Stimulated activated CD8-positive, alpha-beta memory T cell treated with anti-CD3 and anti-CD28 coated beads, Interleukin-15, amount 100 ng/mL, for 1 hour (primary cell): ENCODE measurements at places on chromosomes 13 and 19.

DNA sequence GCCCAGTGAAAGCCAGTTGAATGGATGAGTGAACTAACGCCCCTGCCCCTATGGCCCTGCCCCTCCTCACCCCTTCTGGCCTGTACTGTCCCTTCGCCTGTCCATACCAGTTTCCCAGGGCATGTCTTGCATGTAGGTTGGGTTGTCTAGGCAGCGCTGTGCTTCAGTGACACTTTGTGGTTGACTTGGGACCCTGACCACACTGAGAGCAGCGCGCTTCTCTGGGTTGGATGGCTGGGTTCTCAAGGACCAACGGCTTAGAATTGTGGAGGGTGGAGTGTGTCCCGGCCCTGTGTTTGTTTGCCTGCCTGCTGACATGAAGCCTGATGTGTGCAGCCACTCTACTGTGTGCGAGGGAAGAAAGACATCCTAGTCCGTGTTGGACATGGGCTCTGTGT lies 15.8 kb downstream of the GATAD2A start:
- DNase-seq = no peak

DNA sequence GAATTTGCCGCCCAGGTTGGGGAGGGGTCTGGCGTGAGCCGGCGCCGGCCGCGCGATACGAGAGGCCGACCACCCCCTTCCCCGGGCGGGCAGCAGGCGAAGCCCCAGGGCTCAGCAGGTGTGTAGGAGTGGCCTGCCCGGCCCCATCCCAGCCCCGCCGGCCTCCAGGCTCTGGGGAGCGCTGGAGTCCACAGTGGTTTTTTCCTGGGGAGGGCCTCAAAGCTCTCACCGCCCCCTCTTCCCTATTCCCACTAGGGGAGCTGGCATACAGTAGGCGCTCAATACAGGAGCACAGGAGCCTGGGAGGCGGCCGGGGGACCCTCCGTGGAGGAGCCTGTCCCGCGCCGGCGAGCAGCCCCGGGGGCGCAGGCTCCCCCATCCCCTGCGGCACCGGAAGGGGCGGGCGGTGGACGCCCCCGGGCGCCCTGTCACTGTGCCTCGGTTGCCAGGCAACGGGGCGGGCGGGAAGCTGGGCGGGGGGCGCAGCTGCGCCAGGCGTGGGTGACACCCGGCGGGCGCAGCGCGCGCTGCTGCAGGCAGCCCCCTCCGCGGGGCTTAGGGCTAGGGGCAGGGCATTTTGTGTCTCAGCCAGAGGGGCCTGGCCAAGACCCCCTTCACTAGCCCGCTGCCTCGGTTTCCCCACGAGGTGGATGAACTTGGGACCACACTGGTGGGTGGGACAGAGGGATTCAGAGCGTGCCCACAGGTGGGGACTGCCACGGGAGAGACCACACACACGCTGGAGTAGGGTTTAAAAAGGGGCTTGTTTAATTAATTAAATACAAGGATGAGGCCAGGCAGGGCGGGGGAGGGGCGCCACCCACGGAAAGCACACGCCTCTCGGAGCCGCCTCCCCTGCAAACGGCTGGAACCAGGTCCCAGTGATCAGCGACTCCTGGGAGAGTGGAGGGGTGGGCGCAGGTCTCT lies 3.6 kb upstream of the REXO1 start:
- no peak for DNase-seq

DNA sequence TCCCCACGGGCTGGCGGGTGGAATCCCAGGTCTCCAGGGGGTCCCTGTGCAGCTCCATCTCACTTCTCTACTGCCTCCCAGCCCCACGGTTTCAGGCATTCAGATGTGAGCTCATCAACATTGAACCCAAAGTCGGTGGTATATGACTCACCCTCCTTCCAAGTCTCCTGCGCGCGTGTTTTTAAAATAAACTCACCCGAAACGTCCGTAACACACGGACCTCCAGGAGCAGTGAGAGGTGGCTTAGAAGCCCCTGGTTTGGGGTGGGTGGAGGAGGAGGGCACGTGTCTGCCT lies 14.0 kb upstream of the CRTC1 start:
- no peak for DNase-seq

DNA sequence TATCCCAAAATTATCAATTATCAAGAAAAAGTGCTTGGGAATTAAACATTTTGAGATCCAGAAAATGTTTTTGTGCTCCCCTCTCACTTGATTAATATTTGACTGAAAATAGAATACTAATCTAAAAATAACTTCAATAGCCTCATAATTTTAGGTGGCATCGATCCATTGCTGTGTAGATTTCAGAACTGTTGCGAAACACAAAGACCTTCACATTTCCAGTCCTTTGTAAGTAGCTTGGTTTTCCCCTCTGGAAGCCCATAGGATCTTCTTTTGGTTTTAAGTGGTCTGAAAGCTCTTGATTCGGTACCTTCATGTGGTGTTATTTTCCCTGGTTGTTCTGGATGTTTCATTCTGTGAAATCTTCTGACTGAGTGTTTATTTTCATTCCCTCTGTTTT lies 176.5 kb downstream of the NUFIP1 start:
- no peak for DNase-seq

GRCh38 chr19:10724573-10725071 lies 6.7 kb downstream of the DNM2 start:
- no peak for DNase-seq

DNA sequence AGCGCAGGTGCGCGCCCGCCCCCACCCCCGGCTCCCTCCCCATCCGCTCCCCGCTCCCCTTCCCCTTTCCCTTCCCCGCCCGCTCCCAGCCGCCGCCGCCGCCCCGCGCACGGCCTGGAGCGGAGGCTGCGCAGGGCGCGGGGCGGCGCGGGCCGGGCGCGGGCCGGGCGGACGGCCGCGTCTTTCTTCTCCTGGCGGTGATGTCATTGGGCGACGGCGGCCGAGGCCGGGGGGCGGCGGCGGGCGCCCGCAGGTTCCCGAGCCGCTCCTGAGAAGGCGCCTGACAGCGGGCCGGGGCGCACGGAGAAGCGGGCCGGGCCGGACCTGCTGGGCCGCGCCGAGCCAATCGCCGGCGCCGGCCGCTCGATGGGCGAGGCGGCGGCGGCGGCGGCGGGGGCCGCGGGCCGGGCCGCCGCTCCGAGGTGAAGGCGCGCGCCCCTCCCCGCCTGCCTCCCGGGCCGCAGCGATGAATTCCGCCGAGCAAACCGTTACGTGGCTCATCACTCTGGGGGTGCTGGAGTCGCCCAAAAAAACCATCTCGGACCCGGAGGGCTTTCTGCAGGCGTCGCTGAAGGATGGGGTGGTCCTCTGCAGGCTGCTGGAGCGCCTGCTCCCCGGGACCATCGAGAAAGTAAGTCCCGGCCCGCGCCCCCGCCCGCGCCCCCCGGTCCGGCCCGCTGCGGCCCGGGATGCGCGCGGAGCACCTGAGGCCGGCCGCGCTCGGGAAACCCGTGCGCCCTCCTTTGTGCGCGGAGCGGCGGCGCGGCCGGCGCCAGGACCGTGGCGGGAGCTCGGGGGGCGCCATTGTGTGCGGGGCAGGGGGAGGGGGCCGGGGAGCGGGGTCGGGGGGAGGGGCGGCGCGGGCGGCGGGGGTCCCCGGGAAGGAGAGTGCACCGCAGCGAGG lies at the start of gene ARHGEF7:
Gene ARHGEF7 (plus strand): TSS at position 250 of the 904 bp plus-strand sequence. CDS start 217 bp downstream, at position 467.
- no peak for DNase-seq

GRCh38 chr19:45826934-45827333 lies 11.8 kb upstream of the RSPH6A start:
- DNase-seq = no peak

DNA sequence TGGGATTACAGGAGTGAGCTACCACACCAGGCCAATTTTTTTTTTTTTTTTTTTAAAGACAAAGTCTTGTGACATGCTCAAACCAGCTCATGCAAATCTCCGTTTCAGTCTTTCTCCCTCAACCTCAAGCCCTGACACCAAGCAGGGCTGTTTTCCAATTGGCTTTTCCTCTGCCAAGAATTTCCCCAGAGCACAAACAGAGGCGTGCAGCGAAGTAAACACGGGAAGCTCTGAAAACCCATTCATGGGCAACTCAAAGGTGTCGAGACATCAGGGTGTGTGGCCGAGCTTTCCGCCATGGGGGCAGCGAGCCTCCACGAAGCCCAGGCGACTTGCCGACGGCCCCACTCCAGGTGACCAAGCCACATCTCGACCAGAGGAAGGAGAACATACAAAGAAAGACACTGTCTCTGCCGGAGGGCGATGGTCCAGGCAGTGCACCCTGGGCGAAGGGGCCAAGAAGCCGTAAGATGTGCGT lies 70.0 kb downstream of the INSR start:
- DNase-seq = no peak

GRCh38 chr13:72384879-72385278 lies 342.6 kb downstream of the MZT1 start:
- no peak for DNase-seq

GRCh38 chr13:60303166-60303565 lies 93.9 kb upstream of the TDRD3 start:
- no peak for DNase-seq

- DNase-seq = no peak
Observed at GRCh38 chr19:31716826-31717225, 367.6 kb upstream of the TSHZ3 start.

DNA sequence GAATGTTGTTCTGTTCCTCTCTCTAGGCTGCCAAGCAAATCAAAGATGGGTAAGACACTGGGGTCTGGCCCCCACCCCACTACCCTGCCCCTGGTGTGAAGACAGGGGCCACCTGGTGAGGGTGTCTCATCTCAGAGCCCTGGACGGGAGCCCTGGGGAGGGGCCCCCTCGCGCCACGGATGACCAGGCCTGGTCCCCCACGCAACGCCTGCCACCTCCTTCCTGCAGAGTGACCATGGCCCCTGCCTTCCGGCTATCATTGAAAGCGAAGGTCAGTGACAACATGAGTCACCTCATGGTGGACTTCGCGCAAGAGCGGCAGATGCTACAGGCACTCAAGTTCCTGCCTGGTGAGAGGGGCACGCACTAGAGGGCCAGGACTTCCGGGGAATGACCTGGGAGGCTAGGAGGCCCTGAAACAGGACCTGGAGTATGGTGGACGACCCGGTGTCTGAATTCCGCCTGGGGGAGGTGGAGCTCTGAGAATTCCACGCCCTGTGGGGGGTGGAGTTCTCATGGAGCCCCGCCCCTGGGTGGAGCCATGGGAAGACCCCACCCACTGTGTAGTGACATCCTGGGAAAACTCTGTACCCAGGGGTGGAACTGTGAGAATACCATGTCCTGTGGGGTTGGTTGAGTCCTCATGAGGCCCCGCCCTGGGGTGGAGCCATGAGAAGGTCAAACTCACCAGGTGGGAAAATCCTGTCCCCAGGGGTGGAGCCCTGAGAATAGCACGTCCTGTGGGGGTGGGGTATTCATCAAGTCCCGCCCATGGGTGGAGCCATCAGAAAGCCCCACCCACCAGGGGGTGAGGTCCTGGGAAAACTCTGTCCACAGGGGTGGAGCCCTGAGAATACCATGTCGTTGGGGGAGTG lies 6.1 kb downstream of the FSD1 start:
- no peak for DNase-seq

DNA sequence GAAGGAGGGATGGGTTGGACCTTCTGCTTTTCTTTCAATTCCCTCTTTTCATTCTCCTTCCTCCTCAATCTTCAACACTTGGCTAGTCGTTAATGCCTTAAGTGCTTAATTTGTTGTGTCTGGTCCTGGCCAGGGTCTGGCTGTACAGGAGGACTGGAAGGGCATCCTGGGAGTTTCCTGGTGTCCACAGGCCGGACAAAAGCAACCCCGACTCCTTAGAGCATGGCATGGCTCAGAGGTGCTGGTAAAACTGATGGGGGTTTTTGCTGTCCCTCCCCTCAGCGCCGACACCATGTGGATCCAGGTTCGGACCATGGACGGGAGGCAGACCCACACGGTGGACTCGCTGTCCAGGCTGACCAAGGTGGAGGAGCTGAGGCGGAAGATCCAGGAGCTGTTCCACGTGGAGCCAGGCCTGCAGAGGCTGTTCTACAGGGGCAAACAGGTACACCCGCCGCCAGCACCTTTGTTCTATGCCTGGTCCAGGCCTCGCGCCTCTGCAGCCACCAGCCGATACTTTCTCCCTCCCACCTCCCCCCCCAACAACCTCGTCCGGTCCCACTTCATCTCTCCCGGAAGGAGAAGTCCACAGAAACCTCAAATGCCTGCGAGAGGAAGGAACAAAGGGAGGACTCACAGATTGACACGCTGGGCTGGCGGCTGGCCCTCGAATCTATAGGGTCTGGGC lies 1.4 kb downstream of the UHRF1 start:
- no peak for DNase-seq

DNA sequence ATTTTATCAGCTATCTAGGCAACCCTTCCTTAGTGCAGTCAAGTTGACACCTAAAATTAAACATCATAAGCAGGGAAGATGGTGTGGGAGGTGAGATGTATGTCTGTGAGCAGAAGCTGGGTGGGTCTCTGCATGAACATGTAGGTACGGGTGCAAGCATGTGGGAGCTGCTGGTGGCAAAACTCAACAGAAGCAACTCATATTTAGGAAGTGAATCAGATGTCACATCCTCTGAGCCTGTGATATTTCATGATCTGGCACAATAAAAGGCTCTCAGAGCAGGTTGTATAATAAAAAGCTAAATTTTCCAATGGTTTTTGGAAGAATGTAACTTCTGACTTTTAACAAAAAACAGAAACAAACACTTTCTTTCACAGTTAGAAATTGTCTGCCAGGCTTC lies 44.4 kb downstream of the C1QTNF9 start:
- no peak for DNase-seq

- DNase-seq = no peak
Observed at GRCh38 chr19:45258862-45259261, 7.8 kb downstream of the MARK4 start.

DNA sequence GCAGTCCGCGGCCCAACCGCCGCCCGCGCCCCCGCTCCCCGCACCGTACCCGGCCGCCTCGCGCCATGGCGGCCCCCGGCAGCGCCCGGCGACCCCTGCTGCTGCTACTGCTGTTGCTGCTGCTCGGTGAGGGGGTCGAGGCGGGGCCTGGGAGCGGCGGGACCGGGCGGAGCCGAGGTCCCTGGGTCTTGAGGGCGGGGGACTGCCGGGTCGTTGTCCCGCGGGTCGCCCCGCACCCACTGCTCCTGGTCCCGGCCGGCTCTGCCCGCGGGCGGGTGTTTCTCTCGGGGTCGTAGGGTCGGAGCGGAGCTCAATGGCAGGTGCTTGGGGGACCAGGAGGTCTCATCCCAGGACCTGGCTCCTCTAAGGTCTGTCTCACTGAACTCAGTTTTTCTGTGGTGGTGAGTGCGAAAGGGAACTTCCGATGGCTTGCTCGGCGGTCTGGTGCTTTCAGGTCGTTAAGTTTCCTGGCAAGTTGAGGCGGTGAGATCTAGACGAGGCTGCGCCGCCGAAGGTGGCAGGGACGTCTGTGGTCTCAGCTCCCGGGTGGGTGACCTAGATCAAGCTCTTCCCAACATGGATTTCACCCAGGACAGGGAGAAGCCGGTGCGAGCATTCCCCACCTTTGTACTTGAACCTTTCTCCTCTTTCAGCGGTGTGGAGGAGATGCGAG lies 467 bp downstream of the LAMP1 start:
- DNase-seq = peak; percentile 26

DNA sequence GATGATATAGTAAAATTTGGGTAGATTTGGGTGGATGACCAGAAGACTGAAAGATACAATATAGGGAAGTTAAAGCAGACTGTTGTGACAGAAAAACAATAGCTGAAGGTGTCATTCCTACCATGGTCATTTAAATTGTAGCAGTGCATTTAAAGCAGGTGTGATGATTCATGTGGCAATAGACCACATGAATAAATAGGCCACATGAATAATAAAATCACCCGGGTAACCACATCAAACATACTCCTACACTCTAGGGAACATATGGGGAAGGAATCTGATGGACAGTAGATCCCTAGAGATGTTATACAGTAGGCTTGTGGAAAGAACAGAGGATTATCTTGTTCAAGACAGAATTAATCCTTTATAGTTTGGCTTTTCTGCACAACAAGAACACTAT lies 392.6 kb downstream of the SLITRK5 start:
- no peak for DNase-seq

GRCh38 chr19:11375143-11375948 lies 880 bp downstream of the SWSAP1 start:
- DNase-seq = peak; percentile 40
